ENCODE measurements at places on chromosomes 3 and 15.

DNA sequence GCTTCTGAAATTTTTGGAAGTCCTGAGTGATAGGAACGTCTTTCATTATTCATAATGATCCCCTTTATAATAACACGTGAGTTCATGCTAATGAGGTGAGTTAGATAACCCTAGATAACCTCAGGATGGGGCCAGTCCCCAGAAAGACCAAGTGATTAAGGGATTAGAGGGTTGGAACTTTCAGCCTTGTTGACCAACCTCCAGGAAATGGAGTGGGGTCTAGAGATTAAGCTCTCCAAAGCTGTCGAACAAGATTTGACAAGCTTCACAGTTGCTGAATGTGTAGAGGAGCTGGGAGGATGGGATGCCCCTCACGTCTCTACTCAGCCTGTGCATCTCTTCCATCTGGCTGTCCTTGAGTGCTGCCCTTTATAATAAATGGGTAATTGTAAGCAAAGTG lies 107.1 kb downstream of the ZMAT3 start:
- no peak for DNase-seq

DNA sequence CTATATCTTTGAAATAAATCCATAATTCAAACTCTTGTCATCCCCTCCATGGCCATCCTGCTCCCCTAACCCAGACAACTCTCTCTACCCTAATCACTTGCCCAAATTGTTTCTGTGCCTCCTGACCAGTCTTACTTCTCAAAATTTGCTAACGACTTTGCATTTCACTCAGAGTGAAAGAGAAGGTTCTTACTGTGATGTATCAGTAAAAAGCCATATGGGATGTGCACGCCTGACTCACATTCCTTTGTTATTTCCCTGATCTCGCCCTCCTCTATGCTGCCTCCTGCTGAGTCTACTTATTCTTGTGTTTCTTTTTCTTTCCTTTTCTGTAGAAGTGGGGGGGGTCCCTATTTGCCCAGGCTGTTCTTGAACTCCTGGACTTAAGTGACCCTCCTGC lies 487.2 kb upstream of the FRG2C start:
- DNase-seq, result no peak

DNA sequence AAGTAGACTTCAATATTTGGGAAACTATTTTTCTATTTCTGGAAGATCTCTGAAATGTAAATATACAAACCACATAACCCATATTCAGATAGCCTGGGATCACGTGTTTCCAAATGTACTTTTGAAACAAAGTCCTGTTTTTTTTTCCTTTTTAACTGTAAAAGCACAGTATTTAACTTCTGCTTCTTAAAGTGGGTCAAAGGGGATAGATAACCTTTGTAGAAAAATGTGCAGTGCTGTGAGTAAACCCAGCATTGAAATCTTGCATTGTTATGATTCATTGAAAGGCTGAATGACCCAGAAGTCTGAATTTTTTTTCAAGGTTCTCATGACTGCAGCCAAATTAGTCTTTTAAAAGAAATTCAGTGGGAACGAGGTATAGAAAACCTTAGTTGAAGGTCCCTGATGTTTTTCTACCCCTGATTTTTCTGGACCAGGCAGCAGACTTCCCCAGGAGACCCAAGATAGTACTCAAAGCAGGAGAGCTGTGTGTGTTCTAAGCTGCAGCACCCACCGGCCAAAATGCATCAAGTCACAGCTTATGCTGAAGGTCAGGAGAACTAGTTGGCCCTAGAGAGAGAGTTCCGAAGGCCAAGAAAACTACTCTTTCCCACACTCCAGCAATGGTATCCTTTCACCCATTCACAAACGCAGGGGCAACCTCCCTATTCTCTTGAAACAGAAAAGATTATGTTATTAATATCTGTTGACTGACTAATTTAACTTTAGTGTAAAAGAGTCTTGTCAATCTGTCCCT lies 43.6 kb upstream of the APH1B start:
- peak; percentile 86 for DNase-seq

DNA sequence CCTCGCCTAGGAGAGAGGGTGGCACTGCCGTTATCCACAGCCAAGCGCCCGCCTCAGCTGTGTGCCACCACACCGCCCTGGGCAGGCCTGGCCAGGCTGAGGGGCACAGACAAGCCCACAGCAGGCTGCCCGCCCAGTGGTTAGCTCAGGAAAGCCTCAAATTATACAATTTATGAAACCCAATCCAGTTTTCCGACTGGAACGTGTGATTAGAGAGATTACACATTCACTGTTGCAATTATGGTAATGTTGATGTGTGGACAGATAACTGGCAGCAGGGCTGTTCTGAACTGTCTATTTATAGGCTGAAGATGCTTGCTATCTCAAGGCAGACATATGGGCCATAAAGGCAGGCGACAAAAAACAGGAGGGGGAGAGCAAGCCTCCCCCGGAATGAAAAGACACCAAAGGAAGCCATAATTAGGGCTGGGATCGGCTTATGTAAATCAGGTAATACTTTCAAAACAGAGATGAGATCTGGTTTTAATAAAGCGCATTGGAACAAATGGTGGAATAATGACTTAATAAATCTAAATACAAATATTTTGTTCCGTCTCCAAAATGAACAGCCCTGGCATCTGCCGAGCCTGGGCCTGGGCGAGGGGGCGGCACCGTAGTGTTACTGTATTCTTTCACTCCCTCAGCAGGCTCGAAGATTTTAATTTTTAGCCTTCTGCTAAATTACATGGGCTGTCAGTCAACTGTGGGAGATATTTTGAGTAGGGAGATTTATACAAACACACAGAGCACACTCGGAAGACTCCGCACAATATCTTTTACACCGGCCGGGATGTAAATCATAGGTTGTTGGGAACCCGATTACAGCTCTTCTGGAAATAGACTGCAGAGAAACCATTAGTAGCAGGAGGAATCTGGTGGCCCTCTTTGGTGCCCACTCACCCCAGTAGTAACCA lies 103.1 kb upstream of the TLE3 start:
- no peak for DNase-seq

- DNase-seq, result peak; percentile 48
These were observed 5.5 kb upstream of the ARID3B start for GRCh38 chr15:74535388-74536084.

DNA sequence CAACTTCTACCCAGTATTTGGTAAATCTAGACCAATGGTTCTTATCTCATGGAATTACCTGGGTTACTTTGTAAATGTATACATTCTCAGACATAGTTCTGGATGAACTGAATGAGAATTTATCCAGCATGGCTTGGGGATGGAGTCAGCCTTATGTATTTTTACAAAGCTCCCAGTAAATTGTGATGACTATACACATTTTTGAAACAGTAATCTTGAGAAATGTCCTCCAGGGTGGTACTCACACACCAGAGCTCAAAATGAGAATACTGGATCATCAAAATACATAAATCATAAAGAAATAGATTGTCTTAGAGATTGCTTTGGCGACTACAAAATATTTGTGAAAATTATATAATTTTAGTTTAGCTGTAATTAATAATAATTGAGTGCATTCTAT lies 722.1 kb upstream of the DPPA4 start:
- DNase-seq, result no peak

DNA sequence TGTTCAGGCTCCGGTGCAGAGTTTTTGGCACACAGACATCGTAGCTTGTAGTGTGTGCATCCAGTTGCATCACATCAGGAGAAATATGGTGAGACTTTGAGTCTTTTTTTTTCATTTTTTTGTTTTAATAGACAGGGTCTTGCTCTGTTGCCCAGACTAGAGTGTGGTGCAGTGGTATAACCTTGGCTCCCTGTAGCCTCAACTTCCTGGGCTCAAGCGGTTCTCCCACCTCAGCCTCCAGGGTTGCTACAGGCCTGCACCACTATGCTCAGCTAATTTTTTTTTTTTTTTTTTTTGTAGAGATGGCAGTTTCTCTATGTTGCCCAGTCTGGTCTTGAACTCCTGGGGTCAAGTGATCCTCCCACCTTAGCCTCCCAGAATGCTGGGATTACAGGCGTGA lies 51.1 kb upstream of the TEX264 start:
- no peak for DNase-seq

DNA sequence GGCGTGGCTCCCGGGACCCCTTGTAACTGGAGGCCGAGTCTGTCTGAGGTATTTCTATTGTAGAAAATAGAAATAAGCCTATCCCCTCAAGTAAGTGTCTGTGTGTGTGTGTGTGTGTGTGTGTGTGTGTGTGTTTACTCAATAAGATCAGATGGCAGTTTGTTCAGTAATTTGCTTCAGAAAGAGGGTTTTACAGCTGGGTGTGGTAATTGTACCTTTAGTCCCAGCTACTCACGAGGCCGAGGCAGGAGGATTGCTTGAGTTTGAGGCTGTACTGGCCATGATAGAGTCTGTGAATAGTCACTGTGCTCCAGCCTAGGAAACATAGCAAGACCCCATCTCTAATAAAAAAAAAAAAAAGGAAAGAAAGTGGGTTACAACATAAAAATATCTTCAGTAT lies 8.7 kb downstream of the SPINT1 start:
- DNase-seq, result no peak

DNA sequence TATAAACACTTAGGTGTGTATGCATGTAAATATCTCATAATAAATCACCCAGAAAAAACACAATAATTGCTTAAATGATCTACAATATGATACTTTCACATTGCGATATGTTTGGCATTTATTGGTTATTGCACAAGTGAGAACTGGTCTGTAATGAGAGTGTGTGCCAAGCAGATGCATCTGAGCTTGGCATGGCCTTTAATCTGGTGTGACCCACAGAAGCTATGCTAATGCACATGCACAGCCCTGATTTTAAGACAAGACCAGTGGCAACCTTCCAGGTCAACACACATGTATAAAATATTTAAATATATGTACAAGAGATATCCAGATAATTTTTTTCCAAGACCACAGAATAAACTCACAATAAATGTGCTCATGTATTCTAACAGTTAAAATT lies 42.7 kb downstream of the C2CD4A start:
- no peak for DNase-seq

GRCh38 chr3:114370537-114371174 lies 76.8 kb downstream of the TIGIT start:
- DNase-seq, result peak; percentile 7

GRCh38 chr15:41999290-42000285 lies 21.3 kb downstream of the PLA2G4E start:
- no peak for DNase-seq

DNA sequence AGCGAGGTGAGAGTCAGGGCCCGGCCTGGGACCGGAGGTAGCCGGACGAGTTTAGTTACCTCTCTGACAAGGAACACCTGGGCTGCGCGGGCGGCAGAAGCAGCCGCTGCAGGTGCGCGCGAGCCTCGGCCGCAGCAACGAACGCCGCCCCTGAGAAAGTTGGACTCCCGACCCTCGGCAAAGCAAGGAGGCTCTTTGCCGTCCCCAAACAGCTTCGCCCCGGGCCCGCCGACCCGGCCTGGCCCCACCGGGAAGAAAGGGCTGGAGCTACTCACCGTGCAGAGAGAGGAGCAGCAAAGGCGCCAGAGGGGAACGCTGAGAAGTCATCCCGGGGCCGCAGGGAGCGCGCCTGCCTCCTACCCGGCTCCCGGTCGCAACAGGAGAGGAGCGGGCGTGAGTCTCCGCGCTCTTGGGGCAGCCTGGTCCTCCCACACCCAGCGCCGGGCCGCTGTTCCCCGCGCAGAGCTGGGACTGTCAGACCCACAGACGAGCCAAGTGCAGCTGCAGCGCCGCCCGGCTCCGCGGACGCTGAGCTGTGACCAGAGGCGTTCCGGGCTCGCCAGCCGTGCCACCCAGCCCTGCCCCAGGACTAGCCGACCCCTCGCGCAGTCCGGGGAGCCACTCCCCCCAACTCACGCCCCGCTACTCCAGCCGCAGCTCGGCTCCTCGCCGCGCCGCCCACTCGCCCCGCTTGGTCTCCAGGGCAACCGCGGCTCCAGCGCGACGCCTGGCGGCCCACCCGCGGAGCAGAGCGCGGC lies at the start of gene IGSF11:
Gene IGSF11 (minus strand): TSS at position 591 of the 758 bp plus-strand sequence. CDS start 264 bp downstream, at position 327.
- DNase-seq, result peak; percentile 61

- no peak for DNase-seq
These were observed 12.2 kb upstream of the SEC61A1 start for GRCh38 chr3:128040041-128040440.

DNA sequence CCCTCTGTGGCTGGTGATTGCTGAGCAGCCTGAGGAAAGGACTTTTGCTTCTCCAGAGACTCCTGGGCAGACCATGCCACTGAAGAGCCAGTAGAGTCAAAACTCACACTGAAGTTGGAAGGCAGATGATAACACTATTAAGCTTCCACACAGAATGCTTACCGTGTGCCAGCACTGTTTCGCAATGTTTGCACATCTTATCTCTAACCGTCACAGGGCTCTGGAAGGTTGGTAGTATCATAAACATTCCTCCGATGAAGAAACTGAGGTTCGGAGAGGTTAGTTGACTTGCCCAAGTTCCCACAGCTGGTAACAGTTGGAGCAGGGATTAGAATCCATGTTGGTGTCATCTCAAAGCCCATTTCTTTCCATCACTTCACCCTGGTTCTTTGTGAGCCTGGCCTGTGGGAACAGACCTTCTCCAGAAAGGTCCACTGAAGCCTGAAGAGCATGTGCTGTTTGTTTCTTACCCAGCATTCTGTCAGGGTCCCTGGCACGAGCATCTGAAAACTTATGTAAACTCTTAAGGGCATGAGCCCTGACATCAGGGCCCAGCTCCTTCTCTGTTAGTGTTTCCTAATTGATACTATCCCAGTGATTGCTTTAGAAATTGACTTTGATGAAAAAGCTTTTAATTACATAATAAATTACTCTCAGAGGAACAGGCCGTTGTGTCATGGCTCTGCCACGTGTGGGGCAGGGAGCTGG lies 77.0 kb upstream of the PRR23C start:
- DNase-seq, result no peak

DNA sequence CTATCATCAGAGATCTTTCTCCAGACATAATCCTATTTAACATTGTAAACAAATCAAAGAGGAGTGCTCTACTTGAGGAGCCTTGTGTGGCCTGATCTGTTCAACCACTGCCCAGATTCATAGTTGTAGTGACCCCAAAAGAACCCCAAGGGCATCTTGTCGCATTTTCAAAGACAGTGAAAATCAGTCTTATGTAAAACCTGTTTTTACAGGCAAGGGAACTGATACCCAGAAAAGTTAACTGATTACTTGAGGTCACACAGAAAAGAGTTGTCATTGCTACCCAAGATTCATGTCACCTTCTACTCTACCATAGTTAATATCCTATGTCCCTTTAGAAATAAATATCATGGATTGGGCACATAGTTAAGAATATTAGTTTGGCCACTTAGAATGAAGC lies 40.5 kb upstream of the ARPP21 start:
- no peak for DNase-seq

GRCh38 chr3:111797171-111797615 lies 61.9 kb upstream of the PHLDB2 start:
- no peak for DNase-seq
